ENCODE measurements at places on chromosomes 4 and X.
A peak's percentile ranks its signal among the peaks of the same experiment; 100 is the strongest.

- H3K4me3 ChIP-seq, result peak overlapping the region; percentile 89
- H3K27me3 ChIP-seq, result no peaks in the 10 kb centered on the region
- H3K27ac ChIP-seq, result peak overlapping the region; percentile 87
Observed at GRCh38 chr4:147616849-147617172, 386 bp upstream of the TMEM184C start.

DNA sequence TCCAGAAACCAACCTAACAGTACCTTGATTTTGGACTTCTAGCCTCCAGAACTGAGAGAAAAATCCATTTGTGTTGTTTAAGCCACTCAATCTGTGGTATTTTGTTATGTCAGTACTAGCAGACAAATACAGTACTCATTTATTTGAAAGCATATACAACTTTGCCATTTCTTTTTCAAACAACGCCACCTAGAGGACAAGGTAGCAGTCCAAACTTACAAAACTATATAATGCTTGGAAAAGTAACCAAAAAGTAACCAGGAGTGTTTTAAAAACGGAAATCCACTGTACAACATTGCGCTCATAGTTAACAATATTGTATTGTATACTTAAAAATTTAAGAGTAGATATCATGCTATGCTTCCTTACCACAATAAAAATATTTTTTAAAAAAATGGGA is 37.0 kb upstream of the FGF13 start:
- no peaks in the 10 kb centered on the region for H3K36me3 ChIP-seq
- no peaks in the 10 kb centered on the region for H3K4me1 ChIP-seq
- H3K4me3 ChIP-seq, result no peak overlapping the region
- no peak for DNase-seq

DNA sequence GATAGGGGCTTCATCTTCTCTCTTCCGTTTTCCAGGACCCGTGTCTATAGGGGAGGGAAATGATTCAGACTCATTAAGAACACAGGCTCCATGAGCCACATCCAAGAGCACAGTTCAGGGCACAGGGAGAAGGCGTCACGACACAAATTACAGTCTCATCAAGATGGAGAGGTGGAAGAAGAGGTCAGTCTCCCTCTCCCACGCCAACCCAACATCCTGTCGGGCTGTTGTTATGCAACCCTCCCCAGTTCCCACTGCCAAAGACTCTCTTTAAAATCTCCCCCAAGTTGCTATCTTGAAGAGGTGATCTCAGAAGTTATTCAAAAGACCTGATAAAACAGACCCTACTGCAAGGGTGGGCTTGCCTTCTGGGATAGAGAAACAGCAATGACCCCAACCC is 12.6 kb downstream of the ZMYM3 start:
- H3K4me1 ChIP-seq, result no peaks in the 10 kb centered on the region
- H3K4me3 ChIP-seq, result no peak overlapping the region
- H3K36me3 ChIP-seq, result peaks cover 9% of the 10 kb centered on the region
- H3K27me3 ChIP-seq, result no peaks in the 10 kb centered on the region

DNA sequence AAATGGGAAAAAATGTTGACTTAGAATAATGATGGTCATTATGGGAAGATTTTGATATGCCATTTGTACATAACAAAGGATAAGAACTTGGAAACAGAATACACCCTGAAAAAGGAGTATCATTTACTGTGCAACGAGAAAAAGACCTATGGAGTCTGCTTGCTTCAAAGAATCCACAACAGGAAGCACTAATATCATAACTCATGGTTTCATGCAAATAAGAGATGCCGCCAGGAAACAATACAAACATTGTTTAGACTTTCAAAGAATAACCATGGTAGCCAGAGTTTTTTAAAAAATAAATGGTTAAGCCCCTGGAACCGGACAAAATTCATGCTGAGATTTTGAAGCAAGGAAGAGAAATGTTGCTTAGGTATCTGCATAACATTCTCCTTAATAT is 139.9 kb upstream of the ETNPPL start:
- H3K36me3 ChIP-seq, result no peaks in the 10 kb centered on the region
- no peaks in the 10 kb centered on the region for H3K27me3 ChIP-seq
- no peak overlapping the region for H3K4me3 ChIP-seq
- no peak overlapping the region for H3K27ac ChIP-seq
- no peak for DNase-seq

DNA sequence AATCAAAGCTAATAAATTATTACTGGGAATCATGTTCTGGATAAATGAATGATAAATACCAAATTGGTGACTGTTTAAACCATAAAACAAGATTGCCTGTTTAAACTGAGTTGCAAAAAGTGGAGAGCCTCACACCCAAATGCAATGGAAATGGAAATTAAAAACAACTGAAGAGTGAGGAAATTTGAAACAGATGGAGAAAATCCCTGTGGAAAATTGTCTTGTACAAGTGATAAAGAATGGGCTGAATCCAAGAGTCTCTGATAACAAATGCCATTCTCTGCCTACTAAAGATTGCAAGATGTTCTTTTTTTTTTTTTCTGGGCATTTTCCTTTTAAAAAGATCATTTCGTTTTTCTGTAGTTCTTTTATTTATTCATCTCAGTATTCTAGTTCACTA is 426.3 kb downstream of the NLGN4X start:
- no peak for DNase-seq
- H3K27me3 ChIP-seq, result no peaks in the 10 kb centered on the region
- no peak overlapping the region for H3K4me3 ChIP-seq
- H3K27ac ChIP-seq, result no peak overlapping the region
- H3K4me1 ChIP-seq, result no peaks in the 10 kb centered on the region
- H3K36me3 ChIP-seq, result no peaks in the 10 kb centered on the region

- H3K27ac ChIP-seq, result no peak overlapping the region
- no peaks in the 10 kb centered on the region for H3K27me3 ChIP-seq
- no peaks in the 10 kb centered on the region for H3K4me1 ChIP-seq
- H3K36me3 ChIP-seq, result no peaks in the 10 kb centered on the region
- no peak overlapping the region for H3K4me3 ChIP-seq
- no peak for DNase-seq
Observed at GRCh38 chr4:69800599-69800998, 40.2 kb upstream of the SULT1B1 start.

GRCh38 chr4:10094841-10095240 is 21.8 kb downstream of the WDR1 start:
- peaks cover 66% of the 10 kb centered on the region for H3K4me1 ChIP-seq
- no peak overlapping the region for H3K4me3 ChIP-seq
- H3K27me3 ChIP-seq, result no peaks in the 10 kb centered on the region
- peak overlapping the region; percentile 67 for H3K27ac ChIP-seq
- H3K36me3 ChIP-seq, result peaks cover 63% of the 10 kb centered on the region

DNA sequence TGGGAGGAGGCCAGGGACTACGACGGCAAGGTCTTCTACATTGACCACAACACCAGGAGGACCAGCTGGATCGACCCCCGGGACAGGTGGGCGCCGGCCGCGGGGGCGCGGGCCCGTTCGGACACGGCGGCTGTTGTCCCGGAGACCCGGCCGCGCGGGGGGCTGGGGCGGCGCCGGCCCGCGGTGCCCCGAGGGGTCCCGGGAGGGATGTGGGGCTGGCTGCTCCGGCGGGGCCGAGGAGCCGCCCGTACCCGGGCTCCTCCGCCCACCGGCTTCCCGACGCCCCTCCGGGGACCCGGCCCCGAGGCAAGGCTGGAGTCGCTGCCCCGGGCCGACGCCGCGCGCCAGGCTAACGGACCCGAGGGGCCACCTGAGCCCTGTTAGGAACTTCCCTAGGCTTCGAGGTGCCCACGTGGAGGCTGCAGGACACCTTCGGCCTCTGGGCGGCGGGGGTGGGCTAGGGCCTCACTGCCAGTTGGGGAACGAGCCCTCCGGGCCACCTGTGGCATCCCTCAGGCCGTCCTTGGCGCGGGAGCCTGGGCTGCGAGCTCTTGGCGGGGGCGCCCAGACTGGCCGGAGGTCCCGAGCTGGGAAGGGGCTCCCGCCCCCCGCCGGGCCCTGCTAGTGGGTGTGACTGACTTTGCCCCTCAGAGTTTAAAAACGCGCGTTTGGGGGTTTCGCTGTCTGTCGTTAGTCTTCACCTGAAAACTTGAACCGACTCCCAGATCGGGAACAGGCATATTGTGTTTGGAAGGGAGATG is 660 bp downstream of the WWC2 start:
- H3K27ac ChIP-seq, result peak overlapping the region; percentile 28
- no peaks in the 10 kb centered on the region for H3K36me3 ChIP-seq
- DNase-seq, result no peak

- no peak overlapping the region for H3K27ac ChIP-seq
- H3K4me1 ChIP-seq, result peaks cover 11% of the 10 kb centered on the region
Observed at GRCh38 chr4:84496331-84496705, 2.8 kb downstream of the NKX6-1 start.

DNA sequence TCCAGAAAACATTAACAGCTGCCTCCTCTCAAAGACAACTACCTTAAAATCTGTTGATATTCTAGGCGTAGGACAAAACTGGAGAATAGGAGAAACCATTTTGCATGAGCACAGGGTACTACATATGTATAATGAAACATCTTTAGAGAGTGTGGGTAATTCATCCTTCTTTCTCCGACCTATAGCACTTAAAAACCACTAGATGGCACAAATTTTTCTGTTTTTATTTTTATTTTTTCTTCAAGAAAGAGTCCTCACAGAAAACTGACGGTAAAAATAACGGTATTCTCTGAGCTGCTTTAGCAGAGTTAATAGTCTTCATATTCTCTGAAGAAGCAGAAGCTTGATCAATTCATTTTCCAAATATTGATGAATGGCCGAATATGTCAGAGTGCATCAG is 14.6 kb downstream of the SMIM31 start:
- no peaks in the 10 kb centered on the region for H3K36me3 ChIP-seq
- no peak overlapping the region for H3K27ac ChIP-seq
- H3K4me3 ChIP-seq, result no peak overlapping the region
- DNase-seq, result no peak
- H3K4me1 ChIP-seq, result no peaks in the 10 kb centered on the region
